ENCODE measurements at places on chromosomes 1 and 21.

GRCh38 chr1:106880226-106880625 is 176.2 kb upstream of the PRMT6 start:
- DNase-seq, result no peak

DNA sequence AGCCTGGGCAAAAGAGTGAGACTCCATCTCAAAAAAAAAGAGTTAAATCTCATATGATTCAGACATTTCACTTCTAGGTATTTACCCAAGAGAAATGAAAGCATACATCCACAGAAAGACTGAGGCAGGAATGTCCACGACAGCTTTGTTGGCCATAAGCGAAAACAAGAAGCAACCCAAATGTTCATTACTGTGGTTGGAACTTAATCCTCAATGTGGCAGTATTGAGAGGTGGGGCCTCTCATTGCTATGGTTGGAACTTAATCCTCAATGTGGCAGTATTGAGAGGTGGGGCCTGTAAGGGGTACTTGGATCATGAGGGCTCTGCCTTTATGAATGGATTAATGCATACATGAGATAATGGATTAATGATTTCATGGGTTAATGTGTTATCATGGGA is 15.2 kb downstream of the C21orf58 start:
- DNase-seq, result no peak

GRCh38 chr1:27915082-27915575 is 19.7 kb upstream of the SMPDL3B start:
- no peak for DNase-seq

- no peak for DNase-seq
Observed at GRCh38 chr1:13590486-13590885, 6.9 kb downstream of the PDPN start.

GRCh38 chr1:15994590-15995351 is 9.3 kb upstream of the SRARP start:
- peak; percentile 51 for DNase-seq

DNA sequence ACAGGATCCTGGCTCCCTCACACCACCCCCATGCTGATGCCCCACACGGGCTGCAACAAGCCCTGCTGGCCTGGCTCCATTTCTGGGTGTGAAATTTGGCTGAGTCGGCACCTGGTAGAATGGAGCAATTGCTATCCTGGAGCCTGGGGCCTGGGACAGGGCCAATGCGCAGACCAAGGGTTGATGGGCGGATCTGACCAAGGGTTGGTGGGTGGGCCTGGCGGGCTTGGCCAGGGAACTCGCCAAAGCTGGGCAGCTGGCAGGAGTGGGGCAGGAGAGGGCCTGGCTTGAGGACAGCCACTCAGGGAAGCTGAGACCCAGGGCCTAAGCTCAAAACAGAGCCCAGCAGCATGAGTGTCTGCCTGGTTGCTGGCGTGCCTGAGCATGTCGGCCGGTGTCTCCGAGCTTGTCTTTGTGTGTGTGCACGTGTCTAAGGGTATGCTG is 70.9 kb upstream of the POU3F1 start:
- no peak for DNase-seq

GRCh38 chr21:33962290-33962689 is 46.7 kb upstream of the ATP5PO start:
- DNase-seq, result no peak

GRCh38 chr1:54125386-54126070 is 27.3 kb downstream of the CDCP2 start:
- DNase-seq, result no peak

DNA sequence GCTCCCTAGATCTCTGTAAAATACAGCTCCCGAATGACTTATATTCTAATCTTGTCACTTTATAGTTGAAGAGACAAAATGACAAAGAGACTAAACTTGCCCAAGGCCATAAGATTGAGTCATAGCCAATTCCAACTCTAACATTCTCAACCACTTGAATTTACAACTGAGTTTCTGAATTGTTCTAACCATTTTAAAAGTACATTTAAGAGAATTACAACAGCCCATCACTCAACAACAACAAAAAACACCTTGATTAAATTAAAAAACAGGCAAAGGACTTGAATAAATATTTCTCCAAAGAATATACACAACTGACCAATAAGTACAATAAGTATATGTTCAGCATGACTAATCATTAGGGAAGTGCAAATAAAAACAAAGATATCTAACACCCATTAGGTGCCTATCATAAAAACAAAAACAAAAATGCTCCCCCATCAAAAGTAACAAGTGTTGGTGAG is 8.7 kb upstream of the ADCY10 start:
- DNase-seq, result no peak

- peak; percentile 29 for DNase-seq
Observed at GRCh38 chr21:34022627-34023335, 50.6 kb upstream of the MRPS6 start.

DNA sequence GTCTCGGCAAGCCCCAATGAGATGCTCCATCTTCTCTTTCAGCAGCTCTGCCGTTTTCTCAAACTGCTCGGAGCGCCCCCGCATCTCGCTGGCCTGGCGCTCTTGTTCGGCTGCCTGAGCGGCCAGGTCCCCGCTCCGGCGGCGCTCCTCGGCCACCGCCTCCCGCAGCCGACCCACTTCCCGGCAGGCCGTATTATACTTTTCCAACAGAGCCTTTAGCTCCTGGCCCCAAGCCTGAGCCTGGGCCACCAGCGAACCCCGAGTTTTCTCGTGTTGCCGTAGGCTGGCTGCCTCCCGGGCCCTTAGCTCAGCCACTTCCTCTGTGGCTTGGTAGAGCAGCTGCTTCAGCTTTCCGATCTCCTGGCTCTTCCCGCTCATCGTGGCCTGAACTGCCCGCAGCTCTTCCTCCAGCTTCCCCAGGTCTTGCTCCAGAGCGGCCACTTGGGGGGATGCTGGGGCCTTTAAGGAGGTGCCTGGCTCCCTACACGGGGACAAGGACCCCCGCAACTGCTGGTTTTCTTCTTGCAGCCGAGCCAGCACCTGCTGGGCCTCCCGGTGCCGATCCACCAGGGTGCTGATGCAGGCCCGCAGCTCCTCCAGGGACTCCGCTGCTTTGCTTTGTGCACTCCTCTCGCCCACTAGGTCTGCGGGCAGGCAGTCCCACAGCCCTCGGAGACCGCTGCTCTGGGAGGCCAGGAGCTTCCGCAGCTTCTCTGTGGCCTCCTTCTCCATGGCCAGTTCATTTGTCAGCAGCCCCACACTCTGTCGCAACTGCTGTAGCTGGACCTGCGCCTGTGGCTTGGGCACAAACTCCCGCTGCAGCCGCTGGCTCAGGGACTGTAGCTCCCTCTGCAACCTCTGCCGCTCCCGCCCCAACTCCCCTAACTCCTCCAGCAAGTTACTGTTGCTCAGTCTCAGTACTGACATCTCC is 13.4 kb upstream of the PIAS3 start:
- peak; percentile 29 for DNase-seq

DNA sequence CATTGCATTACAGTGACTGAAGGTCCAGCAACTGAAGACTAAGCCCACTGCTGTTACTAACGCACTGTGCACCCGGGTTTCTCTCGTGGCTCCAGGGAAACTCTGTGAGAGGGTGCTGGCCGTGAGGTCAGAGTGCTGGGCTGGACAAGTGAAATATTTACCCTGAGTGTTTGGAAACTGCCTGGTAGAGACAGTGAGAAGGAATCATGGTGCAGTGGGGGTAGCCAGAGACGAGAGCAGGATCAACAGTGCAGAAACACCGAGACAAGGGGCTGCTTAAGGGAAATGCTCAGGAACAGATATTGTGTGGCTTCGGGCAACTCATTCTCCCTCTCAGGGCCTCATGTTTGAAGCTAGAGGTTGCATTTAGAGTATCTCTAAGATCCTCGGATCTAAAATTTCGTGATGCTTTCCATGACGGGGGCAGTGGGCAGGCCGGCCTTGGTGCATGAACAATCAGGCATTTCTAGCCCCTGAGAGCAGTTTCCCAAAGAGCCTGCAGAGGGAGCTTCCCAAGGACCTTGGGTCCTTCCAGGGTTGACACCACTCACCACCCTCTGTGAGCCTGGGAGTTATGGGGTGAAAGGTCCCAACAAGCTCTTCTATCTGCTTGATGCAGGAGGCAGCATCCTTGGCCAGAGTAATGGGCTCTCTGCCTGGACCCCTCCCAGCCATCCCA is 9.7 kb downstream of the CD2 start:
- DNase-seq, result peak; percentile 63

GRCh38 chr1:57889676-57890320 is 465.9 kb upstream of the DAB1 start:
- no peak for DNase-seq

- no peak for DNase-seq
Observed at GRCh38 chr1:229412056-229412455, 21.8 kb downstream of the ACTA1 start.

GRCh38 chr1:43329995-43330751 is 7.4 kb upstream of the MPL start:
- DNase-seq, result no peak

- no peak for DNase-seq
Observed at GRCh38 chr1:177780096-177780700, 189.7 kb downstream of the SEC16B start.

GRCh38 chr1:147618077-147618569 is 52.2 kb downstream of the ACP6 start:
- peak; percentile 65 for DNase-seq

- DNase-seq, result no peak
Observed at GRCh38 chr21:23936224-23936623, 1671.1 kb downstream of the MRPL39 start.

DNA sequence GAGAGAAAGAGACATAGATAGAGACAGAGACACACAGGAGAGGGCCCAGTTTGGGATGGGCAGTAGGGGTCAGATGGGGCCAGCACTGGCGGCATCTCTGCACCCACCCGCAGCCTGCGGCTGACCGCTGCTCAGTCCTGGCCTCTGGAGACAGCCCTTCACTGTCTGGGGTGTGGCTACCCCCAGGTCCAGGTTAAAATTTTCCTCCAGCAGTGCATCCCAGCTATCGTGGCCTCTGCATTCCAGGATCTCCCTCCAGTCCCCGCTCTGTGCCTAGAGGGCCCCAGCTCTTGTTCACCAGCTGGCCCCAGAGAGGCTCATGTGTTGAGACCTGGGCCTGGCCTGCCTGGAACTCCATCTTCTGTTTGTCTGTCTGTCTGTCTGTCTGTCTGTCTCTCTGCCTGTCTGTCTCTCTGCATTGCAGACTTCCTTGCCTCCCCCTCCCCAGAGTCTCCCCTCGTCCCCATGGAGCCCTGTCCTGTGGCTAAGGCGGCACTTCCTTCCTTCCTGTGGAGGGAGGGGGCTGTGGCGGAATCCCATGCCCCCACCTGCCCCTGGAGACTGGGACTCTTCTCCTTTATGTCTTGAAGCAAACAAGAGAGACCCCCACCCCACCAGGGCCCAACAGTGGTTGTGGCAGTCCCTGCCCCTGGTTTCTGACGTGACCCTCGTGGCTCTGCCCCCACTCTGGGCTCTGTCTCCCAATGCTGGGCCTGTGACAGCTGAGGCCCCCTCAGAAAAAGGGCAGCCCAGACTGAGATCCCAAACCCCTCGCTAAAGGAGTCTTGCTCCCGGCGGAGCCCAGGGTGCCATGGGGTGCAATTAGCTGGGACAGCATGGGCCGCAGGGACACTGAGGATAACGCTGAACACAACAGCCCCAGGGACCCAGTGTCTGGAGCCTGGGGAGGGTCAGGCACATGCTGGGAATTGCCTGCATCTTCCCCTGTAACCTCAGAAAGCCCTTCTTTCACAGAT is 241.8 kb downstream of the NPHP4 start:
- no peak for DNase-seq

DNA sequence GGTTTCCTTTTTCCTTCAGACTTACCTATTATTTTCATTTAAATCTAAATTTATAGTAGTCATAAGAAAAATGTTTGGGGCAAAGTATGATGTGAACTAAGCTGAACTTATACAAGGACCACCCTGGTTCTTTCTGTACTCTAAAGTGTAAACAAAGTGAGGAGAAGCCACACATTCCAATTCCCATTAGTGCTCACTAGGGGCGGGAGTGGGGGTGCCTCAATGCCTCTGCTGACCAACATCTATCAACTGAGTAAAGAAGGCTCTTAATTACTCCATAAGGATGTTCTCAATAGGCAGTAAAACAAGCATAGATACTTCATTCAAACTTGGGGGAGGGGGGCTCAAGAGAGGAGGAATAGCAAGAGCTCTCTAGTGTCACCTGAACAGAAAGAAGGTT is 151.7 kb downstream of the CDC42BPA start:
- no peak for DNase-seq

DNA sequence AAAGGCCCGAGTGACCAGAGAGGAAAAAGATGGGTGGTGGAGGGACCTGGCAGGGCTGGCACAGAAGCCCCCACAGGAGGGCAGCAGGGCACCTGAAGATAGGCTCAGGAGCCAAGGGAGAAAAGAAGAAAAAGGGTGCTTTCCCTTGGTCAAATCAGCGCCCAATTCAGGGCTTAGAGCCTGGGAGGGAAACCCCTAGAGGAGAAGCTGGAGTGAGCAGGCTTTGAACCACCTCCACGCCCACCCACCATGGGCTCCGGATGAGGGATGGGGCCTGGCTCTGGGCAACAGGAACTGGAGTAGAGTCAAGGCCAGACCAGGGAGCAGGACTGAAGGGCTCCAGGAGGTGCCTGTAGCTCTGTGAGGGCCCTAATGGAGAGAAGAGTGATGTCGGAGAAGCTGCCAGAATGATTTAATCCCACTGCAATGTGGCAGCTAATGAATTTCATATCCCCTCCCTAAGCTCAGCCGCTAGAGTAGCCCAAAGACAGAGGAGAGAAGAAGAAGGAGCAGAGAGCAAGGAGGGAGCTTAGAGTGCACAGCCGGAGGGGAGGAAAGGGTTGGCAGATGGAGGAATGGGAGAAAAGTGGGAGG is 12.0 kb upstream of the PRELP start:
- no peak for DNase-seq

DNA sequence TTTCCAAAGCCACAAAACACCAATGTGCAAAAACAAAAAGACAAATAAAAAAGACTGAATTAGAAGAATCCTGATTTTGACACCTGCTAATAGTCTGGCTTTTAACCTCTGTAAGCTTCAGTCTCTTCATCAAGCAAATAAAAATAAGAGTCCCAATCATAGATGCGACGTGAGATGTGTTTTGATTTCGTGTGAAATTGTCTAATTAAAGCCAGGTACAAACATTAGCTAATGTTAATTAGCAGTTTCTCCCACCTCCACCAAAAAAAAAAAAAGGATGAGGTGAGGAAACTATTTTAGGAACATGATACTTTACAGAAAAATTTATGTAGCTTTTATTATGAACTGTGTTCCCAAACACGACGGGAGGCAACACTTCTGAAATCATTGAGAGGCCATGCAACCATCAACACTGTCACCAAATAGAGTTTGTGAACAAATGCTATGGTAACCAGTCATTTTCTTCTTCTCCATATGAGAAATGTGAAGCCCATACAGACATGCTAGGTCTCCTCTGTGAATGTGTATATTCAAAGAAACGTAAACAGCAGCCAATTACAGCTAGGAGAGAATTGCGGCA is 6.7 kb upstream of the EVI5 start:
- DNase-seq, result no peak

Data from CD4-positive, alpha-beta T cell treated with Interleukin-17A for 1 hour (primary cell).